Activated CD8-positive, alpha-beta T cell treated with anti-CD3 and anti-CD28 coated beads, Interleukin-2, amount 10 ng/mL, durations not matched to agents 7 days and 5 days (primary cell): ENCODE measurements at places on chromosomes 2 and 18.

DNA sequence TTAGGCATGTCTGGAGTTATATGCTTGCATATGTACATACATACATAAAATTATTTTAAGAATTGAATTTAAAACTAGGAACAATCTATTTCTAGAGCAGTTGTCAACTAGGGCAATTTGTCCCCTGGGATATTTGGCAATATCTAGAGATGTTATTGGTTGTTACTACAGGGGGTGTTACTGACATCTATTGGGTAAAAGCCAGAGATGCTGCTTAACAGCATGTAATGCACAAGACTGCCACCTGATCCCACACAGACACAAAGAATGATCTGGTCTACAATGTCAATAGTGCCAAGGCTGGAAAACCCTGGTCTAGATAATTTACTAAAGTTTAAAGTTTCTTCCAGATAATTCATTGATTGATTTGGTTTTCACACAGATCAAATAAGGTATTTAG lies 185.3 kb downstream of the NYAP2 start:
- no peaks in the 10 kb centered on the region for H3K36me3 ChIP-seq
- H3K27me3 ChIP-seq: no peaks in the 10 kb centered on the region
- H3K4me3 ChIP-seq: no peak overlapping the region
- no peaks in the 10 kb centered on the region for H3K4me1 ChIP-seq
- DNase-seq: no peak

DNA sequence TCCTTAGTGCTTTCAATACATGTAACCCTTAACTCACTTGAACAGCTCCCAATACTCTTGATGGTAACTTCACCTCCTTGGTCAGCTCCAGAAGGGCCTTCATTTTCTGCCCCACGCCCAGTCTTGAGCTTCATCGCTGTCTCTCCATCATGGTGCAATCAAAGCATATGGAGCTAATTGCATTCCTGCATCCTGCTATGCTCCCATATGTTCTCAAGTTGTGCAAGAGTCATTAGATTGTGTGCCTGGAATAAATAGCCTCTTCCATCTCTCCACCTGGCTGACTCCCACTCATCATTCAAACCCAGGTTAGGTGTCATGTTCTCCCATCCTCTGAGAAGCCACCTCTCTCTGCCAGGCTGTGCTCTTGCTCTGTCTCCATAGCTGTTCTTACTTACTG lies 364.5 kb upstream of the RGPD4 start:
- H3K27me3 ChIP-seq: no peaks in the 10 kb centered on the region
- H3K27ac ChIP-seq: no peak overlapping the region
- no peaks in the 10 kb centered on the region for H3K36me3 ChIP-seq
- H3K4me3 ChIP-seq: no peak overlapping the region
- H3K4me1 ChIP-seq: no peaks in the 10 kb centered on the region
- no peak for DNase-seq

- no peak overlapping the region for H3K27ac ChIP-seq
- H3K27me3 ChIP-seq: peaks cover 35% of the 10 kb centered on the region
- H3K4me1 ChIP-seq: no peaks in the 10 kb centered on the region
- H3K36me3 ChIP-seq: no peaks in the 10 kb centered on the region
Measured at GRCh38 chr18:23719634-23720201, 30.5 kb downstream of the LAMA3 start.

DNA sequence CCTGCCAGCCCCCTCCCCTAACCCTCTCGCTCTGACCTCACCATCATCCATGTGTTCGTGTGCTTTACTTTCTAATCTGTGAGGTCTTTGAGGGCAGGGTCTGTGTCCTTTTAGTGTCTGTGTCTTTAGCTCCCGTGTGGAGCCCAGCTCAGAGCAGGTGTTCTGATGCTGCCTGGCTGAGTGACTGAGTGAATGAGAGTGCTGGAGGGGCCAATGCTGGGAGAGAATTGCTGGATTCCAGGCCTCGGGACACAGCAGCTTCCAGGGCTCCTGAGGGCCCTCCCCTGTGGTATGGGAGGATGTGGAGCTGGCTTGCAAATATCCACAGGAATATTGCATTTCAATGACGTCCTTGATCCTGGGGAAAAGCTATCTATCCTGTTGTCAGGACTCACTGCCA lies 160.6 kb downstream of the ANKRD30B start:
- H3K27me3 ChIP-seq: no peaks in the 10 kb centered on the region
- H3K36me3 ChIP-seq: no peaks in the 10 kb centered on the region
- no peaks in the 10 kb centered on the region for H3K4me1 ChIP-seq
- H3K4me3 ChIP-seq: no peak overlapping the region
- no peak overlapping the region for H3K27ac ChIP-seq
- DNase-seq: no peak

GRCh38 chr2:155679647-155680046 lies 652.9 kb downstream of the NR4A2 start:
- no peaks in the 10 kb centered on the region for H3K27me3 ChIP-seq
- H3K4me1 ChIP-seq: no peaks in the 10 kb centered on the region
- H3K36me3 ChIP-seq: no peaks in the 10 kb centered on the region
- H3K27ac ChIP-seq: no peak overlapping the region

- no peaks in the 10 kb centered on the region for H3K27me3 ChIP-seq
- no peak for DNase-seq
- no peaks in the 10 kb centered on the region for H3K4me1 ChIP-seq
- H3K27ac ChIP-seq: no peak overlapping the region
- H3K36me3 ChIP-seq: no peaks in the 10 kb centered on the region
Measured at GRCh38 chr2:186256540-186256939, 229.5 kb upstream of the ZC3H15 start.

- H3K27ac ChIP-seq: no peak overlapping the region
- H3K36me3 ChIP-seq: no peaks in the 10 kb centered on the region
- DNase-seq: no peak
- no peaks in the 10 kb centered on the region for H3K27me3 ChIP-seq
Measured at GRCh38 chr2:198874472-198874858, 583.3 kb downstream of the SATB2 start.
